ENCODE measurements at places on chromosomes 4 and X.

- DNase-seq: no peak
Measured at GRCh38 chr4:123350191-123350544, 46.4 kb upstream of the SPRY1 start.

DNA sequence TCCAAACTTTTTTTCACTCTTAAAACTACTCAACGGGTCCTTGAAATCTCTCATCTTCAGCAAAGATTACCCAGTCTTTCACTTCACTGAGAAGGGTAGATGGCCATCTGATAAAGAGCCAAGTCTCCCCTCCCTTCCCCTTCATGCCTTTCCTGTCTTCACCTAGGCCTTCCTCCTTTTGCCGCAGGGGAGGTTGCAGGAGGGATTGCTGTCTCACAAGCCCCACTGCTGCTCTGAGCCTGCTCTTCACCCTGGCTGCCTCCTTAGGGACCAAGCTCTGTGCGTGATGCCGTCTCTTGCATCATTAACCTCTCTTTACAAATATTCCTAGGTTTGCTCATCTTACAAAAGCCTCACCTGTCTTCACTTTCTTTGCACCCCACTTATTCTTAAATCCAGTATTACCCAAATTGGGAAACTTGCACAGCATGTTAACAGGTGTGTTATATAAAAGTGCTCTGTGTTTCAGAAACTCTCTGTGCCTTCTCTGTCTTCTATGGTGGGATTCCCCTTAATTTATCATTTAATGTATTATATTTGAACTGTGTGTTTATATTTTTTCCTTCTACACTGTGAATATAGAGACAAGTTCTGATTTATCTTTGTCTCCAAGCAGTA, 3.8 kb downstream of the ZFX start:
- peak; percentile 19 for DNase-seq

- DNase-seq: no peak
Measured at GRCh38 chr4:44623676-44624075, 27.7 kb downstream of the YIPF7 start.

DNA sequence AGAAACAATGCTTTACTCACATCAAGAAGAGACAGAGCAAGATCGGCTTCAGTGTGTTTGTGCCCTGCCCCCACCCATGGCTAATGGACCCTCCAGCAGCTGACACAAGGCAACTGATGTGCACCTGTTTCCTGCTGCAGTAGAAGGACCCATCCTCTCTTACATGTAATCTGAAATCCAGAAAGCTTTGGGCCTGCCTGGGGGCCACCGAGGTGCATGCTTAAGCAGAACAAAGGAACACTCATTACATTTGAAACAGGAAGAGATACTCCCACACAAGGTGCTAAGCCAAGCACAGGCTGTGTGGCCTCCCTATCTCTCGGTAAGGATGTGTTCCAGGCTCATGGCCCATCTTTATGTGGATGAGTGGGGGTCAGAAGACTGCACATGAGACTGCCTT, 338.0 kb downstream of the SPOCK3 start:
- DNase-seq: no peak

DNA sequence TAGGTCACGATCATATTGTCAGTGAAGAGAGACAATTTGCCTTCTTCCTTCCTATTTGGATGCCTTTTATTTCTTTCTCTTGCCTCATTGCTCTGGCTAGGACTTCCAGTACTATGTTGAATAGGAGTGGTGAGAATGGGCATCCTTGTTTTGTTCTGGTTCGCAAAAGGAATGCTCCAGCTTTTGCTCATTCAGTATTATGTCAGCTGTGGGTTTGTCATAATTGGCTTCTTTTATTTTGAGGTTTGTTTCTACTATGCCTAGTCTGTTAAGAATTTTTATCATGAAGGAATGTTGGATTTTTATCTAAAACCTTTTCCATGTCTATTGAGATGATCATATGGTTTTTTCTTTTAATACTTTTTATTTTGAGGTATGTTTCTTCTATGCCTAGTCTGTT, 152.3 kb upstream of the MAD2L1 start:
- no peak for DNase-seq

GRCh38 chr4:146485968-146486367, 35.8 kb downstream of the SLC10A7 start:
- DNase-seq: no peak

GRCh38 chr4:168751263-168752225, 254.7 kb downstream of the PALLD start:
- no peak for DNase-seq

Measured in central memory CD4-positive, alpha-beta T cell (primary cell).